Smooth muscle cell of bladder (primary cell): ENCODE measurements at places on chromosomes 2 and 18. TPM values are rescaled to one million over a fixed set of nuclear protein-coding genes. Genes with fewer than 3 reads are reported as not detected.

The PCGF1 gene
- 19.9 and 24.5 TPM in 2 replicates for total RNA-seq

The QPCT gene
- 4.0 and 9.5 TPM in 2 replicates for total RNA-seq

The KCNG2 gene
- 1.3 and 4.7 TPM in 2 replicates for total RNA-seq

The REG1B gene
- total RNA-seq, result not detected in 2 replicates

The RAX gene
- not detected in 2 replicates for total RNA-seq

The CDK15 gene
- 6.6 and 8.5 TPM in 2 replicates for total RNA-seq

The DNAJC27 gene
- total RNA-seq, result 3.9 and 4.8 TPM in 2 replicates

The DNMT3A gene
- 13.5 and 23.3 TPM in 2 replicates for total RNA-seq

The GREB1L gene
- 0.09 TPM in 1 of 2 replicates, not detected in the other for total RNA-seq

The TUBA4B gene
- total RNA-seq, result not detected in 2 replicates

The RBFA gene
- total RNA-seq, result 15.6 and 18.7 TPM in 2 replicates

The INPP1 gene
- total RNA-seq, result 6.8 and 8.1 TPM in 2 replicates

The CCDC138 gene
- total RNA-seq, result 2.8 and 3.1 TPM in 2 replicates
